IMR-90 (cell line): ENCODE measurements at places on chromosomes 7 and 10. TPM values are rescaled to one million over a fixed set of nuclear protein-coding genes. Genes with fewer than 3 reads are reported as not detected.
A peak's percentile ranks its signal among the peaks of the same experiment; 100 is the strongest.

GRCh38 chr7:139886206-139886605, 57.1 kb downstream of the TBXAS1 start:
- no peak overlapping the region for H3K27ac ChIP-seq
- no peak overlapping the region for H3K4me3 ChIP-seq
- peaks cover 1% of the 10 kb centered on the region; the same call in 1 of the 2 replicates for H3K36me3 ChIP-seq
- H3K27me3 ChIP-seq, result no peaks in the 10 kb centered on the region

HOGA1 gene
- polyA plus RNA-seq, result 0.41 and 0.42 TPM in 2 replicates

DNA sequence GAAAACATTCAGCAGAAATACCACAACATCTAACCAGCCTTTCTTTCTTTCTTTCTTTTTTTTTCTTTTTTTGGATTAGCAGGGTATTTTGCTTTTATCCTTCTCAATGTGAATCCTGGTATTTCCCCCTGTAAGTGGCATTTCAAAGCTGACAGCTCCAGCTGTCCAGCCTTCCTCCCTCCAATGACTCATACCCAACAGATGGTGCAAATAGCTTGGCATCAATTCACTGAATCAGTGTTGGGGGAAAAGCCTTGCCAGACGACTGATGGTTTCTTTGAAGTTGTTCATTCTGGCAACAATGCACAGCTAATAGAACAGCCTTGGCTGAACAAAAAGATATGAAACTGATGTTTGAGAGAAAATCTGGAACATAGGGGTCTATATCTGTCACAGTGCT, 316.8 kb upstream of the STEAP1 start:
- H3K27ac ChIP-seq, result no peak overlapping the region
- H3K36me3 ChIP-seq, result no peaks in the 10 kb centered on the region
- H3K27me3 ChIP-seq, result no peaks in the 10 kb centered on the region
- H3K4me1 ChIP-seq, result no peaks in the 10 kb centered on the region
- DNase-seq, result no peak

RELN gene
- polyA plus RNA-seq, result 14.7 and 16.8 TPM in 2 replicates

- no peaks in the 10 kb centered on the region for H3K36me3 ChIP-seq
- peaks cover 3% of the 10 kb centered on the region; the same call in 1 of the 2 replicates for H3K4me1 ChIP-seq
- no peak overlapping the region for H3K27ac ChIP-seq
- no peak overlapping the region for H3K4me3 ChIP-seq
- H3K27me3 ChIP-seq, result peaks cover 63% of the 10 kb centered on the region
- DNase-seq, result no peak
Observed at GRCh38 chr10:47379901-47380300, 4.2 kb downstream of the ZNF488 start.

- no peaks in the 10 kb centered on the region for H3K4me1 ChIP-seq
- H3K36me3 ChIP-seq, result no peaks in the 10 kb centered on the region
- H3K27me3 ChIP-seq, result peaks cover 1% of the 10 kb centered on the region; the same call in 1 of the 2 replicates
- H3K27ac ChIP-seq, result no peak overlapping the region
- no peak overlapping the region for H3K4me3 ChIP-seq
- no peak for DNase-seq
Observed at GRCh38 chr10:62893036-62893435, 76.9 kb upstream of the EGR2 start.

- H3K4me1 ChIP-seq, result no peaks in the 10 kb centered on the region
- H3K27ac ChIP-seq, result no peak overlapping the region
- H3K27me3 ChIP-seq, result no peaks in the 10 kb centered on the region
- H3K4me3 ChIP-seq, result no peak overlapping the region
- peak; percentile 11 for DNase-seq
Observed at GRCh38 chr7:65722361-65722792, 150.5 kb upstream of the VKORC1L1 start.

HOXA9 gene
- 0.32 and 0.59 TPM in 2 replicates for polyA plus RNA-seq

MOSPD3 gene
- 23.2 and 30.0 TPM in 2 replicates for polyA plus RNA-seq

DNA sequence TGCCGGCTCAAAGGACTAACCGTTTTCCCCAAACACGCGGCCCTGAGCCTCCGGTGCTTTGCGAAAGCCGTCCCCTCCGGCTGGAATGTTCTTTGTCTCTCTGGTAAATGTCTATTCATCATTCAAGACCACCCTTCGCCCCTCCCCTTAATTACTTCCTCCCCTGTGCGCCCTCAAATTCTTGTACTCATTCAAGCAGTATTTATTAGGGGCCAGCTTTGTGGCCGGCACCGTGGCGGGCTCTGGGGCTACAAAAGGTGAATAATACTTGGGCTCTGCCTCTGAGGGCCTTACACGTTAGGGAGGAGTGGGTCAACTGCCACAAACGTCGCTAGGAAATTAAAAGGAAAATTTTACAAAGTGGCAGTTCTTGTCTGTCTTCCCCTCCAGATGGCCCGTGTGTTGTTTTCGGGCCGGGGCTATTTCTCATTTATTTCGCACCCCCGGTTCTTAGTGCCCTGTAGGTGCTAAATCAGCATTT, 1.5 kb upstream of the MEST start:
- no peak for DNase-seq
- peaks cover 4% of the 10 kb centered on the region for H3K27me3 ChIP-seq
- no peak overlapping the region for H3K4me3 ChIP-seq
- peaks cover 11% of the 10 kb centered on the region for H3K4me1 ChIP-seq
- H3K36me3 ChIP-seq, result no peaks in the 10 kb centered on the region

- H3K36me3 ChIP-seq, result no peaks in the 10 kb centered on the region
- H3K27ac ChIP-seq, result no peak overlapping the region
- H3K4me1 ChIP-seq, result no peaks in the 10 kb centered on the region
- no peak overlapping the region for H3K4me3 ChIP-seq
- no peaks in the 10 kb centered on the region for H3K27me3 ChIP-seq
- no peak for DNase-seq
Observed at GRCh38 chr10:66239062-66239461, 686.8 kb upstream of the LRRTM3 start.

DNA sequence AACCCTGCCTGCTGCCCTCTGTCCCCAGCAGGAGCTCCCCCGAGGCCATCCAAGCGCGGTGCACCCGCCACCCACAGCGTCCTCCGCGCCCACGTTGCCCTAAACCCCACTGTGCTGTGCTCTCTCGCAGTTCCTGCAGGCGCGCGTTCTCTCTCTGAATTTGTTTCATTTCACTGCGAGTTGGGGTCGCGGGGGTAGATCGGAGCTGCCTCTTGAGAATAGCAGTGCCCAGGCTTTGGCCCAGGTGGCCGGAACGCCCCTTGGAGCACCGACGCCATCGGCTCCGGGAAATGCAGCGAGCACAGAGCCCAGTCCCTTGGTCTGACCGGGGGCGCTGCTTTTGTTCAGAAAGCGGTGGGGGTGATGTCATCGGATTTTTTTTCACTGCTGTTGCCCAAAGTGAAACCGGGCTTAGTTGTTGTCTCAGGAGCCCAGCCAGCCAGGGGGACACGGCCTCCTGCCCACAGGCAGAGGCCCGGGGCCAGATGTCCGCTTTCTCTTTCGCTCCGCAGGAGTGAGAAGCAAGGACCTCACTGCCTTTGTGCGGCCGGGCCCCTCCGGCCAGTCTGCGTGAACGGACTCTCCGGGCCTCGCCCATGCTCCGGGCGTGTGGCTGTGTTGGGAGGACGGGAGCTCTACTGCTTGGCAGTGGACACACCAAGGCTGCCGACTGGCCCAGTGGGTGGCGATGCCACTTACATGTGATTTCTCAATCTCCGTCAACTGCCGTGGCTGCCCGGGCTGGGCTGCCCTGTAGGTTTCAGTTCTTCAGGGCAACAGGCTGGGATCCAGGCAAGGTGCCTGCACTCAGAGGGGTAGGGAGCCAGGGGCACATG, 43.1 kb downstream of the FOXK1 start:
- H3K27ac ChIP-seq, result peak overlapping the region; percentile 87
- peak; percentile 95 for DNase-seq
- H3K27me3 ChIP-seq, result no peaks in the 10 kb centered on the region
- peaks cover 31% of the 10 kb centered on the region for H3K36me3 ChIP-seq
- H3K4me3 ChIP-seq, result peak overlapping the region; percentile 53
- peaks cover 12% of the 10 kb centered on the region for H3K4me1 ChIP-seq

DNA sequence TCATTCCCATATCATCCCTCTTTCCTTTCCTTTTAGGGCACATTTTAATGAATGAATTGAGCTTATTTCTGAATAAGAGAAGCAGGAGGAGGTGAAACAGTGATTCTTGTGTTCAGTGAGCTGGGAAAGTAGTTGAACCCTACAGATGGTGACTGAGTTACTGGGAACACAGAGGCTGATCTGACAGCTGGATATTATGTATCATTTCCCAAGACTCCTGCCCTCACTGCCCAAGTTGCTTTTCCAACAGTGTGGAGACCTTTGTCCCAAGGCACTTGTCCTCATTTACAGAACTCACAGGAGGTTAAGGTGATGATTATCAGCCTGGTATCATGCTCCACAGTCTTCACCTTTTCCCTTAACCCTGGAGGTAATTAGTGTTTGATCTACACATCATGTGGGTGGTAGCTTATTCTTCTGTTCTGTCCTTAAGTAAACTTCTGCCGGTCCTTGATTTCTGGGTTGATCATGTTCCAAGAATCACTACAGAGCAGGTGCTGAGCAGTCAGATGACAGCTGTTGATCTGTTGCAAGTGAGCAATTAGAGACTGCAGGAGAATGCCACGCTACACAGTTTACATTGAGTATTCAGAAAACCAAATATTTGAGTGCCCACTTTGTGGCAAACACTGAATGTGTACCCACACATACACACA, 2.6 kb downstream of the PRLHR start:
- no peaks in the 10 kb centered on the region for H3K4me1 ChIP-seq
- no peak overlapping the region for H3K27ac ChIP-seq
- DNase-seq, result no peak
- no peaks in the 10 kb centered on the region for H3K36me3 ChIP-seq
- no peak overlapping the region for H3K4me3 ChIP-seq

LRRC17 gene
- 199 and 250 TPM in 2 replicates for polyA plus RNA-seq

- no peak overlapping the region for H3K4me3 ChIP-seq
- DNase-seq, result no peak
- H3K36me3 ChIP-seq, result no peaks in the 10 kb centered on the region
- H3K27ac ChIP-seq, result no peak overlapping the region
Observed at GRCh38 chr7:67805921-67806471, 809.4 kb downstream of the TYW1 start.

PPP1R17 gene
- not detected in 2 replicates for polyA plus RNA-seq

DNA sequence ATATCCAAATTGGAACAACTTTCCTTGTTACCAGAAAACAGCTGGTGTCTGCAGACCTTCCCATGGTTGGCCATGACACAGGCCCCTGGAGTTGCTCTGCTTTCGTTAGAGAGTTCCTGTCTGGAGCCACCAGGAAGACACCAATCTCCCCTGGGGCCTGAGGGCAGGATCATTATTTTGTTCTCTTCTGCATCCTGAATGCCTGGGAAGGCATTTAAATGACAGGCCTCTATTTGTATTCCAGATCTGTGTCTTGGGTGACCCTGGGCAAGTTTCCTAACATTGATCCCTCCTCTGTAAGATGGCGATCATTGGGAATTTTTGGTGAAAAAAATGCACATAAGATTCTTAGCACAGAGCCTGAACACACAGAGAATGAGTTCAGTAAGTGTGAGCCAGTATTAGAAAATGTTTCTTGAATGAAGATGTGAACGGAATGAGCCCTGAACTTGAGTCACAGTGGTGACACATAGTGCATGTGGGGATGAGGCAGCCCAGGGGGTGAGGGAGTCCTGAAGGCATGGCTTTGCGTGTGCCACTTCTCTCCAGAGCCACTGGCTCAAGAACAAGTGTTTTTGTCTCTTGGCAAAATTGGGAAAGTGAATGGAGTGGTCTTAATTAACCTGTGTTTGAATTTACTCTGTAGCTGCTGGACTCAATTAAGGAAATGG, 28.4 kb downstream of the BMPER start:
- peak overlapping the region; percentile 15 for H3K27ac ChIP-seq
- no peaks in the 10 kb centered on the region for H3K27me3 ChIP-seq
- peaks cover 3% of the 10 kb centered on the region; the same call in 1 of the 2 replicates for H3K36me3 ChIP-seq
- peaks cover 11% of the 10 kb centered on the region for H3K4me1 ChIP-seq
- no peak overlapping the region for H3K4me3 ChIP-seq

DNA sequence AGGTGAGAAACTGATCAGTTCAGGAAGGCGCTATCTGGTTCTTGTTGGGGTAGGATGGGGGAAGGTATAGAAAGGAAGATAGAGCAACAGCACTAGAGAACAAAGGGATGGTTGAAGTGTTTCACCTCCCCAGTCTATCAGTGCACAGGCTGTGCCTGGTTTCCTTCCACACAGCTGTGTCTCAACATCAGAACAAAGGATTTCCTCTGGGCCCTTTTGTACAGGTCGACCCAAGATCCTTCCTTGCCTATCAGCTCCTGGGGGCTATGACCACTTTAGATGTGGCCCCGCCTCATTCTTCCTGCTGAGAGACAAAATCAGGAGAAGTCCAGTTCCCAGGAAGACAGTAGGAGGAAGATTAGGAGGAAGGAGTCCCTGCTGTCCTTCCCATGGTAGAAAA, 65.6 kb downstream of the NAMPT start:
- DNase-seq, result no peak
- peaks cover 7% of the 10 kb centered on the region for H3K4me1 ChIP-seq
- H3K4me3 ChIP-seq, result no peak overlapping the region
- no peak overlapping the region for H3K27ac ChIP-seq

DNA sequence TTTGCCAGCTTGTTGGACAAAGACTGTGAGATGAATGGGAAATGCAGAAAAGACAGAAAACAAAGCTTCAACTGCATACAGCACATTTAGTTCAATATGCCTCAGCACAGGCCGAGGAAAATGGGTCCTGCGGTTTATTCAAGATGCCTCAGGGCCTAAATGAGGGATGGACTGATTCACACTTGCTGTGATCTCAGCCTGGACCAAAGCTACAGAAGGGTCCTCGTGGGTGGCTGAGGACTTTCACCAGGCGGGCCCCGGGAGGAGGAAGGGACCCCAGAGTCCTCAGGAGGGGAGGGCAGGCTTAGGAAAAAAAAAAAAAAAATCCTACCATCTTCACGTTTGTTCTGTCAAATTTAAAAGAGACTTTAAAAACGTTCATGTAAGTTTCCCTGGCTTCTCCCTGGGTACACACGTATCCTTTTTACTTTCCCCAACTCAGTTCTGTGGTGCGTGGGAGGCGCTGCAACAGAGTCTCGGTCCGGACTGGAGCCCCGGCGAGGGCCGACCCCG, 624 bp upstream of the ZNF783 start:
- peaks cover 12% of the 10 kb centered on the region for H3K36me3 ChIP-seq
- H3K4me3 ChIP-seq, result peak overlapping the region; percentile 61
- H3K27me3 ChIP-seq, result no peaks in the 10 kb centered on the region
- peak overlapping the region; percentile 54 for H3K27ac ChIP-seq
- DNase-seq, result peak; percentile 52
- peaks cover 7% of the 10 kb centered on the region for H3K4me1 ChIP-seq

MBL2 gene
- polyA plus RNA-seq, result not detected in 2 replicates

DNA sequence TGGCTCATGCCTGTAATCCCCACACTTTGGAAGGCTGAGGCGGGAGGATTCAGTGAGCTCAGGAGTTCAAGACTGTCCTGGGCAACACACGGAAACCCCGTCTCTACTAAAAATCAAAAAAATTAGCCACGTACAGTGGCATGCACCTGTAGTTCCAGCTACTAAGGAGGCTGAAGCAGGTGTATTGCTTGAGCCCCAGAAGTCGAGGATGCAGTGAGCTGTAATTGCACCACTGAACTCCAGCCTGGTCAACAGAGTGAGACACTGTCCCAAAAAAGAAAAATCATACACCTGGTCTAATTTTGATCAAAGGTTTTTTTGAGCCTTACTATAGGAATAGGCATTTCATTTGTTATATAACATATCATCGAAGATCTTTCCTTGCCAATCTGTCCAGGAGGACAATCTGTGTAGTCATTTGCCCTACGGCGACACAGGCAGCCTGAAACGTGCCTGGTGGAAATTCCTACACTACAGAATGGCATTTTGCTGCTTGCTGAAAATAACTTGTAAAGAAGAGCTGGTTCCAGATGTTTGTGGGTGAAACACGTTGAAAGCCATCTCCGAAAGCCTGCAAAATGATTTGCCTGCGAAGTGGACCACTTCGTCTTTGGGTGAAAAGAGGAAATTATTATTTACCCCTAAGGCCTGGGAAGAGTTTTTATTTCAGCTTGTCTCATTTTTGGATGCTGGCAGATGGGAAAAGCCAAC, 31.3 kb upstream of the GDI2 start:
- no peaks in the 10 kb centered on the region for H3K4me1 ChIP-seq
- H3K36me3 ChIP-seq, result no peaks in the 10 kb centered on the region
- no peak overlapping the region for H3K27ac ChIP-seq
- no peak overlapping the region for H3K4me3 ChIP-seq
